Sigmoid colon (tissue), 7 donors: ENCODE measurements at places on chromosomes 6 and 20. TPM values are rescaled to one million over a fixed set of nuclear protein-coding genes. Genes with fewer than 3 reads are reported as not detected.

DNA sequence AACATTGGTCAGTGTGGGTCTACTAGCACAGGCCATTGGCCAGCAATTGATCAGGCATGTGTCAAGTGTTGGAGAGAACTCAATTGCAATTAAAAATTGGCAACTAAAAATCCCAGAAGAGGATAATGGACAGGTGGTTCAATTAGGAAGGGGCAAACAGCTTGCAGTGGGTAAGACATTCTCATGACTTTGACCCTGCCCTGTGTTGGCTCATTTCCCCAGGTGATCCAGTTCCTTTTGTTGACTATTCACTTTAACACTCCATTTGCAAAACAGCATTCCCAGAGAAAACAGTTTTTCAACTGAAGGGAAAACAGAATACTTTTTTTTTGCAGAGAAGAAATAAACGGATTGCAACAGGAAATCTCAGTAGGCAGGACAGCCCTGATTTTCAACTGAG, 28.9 kb upstream of the SCGN start:
- no peak for DNase-seq

DNA sequence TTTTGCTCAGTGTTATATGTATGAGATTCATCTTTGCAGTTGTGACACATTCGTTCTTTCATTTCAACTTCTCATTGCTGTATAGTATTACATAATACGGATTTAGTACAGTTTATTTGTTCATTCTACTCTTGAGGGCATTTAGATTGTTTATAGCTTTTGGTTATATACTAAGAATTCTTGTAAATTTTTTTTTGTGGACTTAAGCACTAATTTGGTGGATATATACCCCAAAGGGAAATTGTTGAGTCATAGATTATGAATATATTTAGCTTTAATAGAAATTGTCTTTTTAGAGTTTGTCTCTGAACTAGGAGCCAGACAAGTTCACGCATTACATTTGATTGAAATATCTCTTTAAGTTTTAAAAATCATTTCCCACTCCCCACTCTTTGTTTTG, 79.6 kb downstream of the DNAH8 start:
- DNase-seq: no peak

- DNase-seq: no peak
Observed at GRCh38 chr6:162082520-162082919, 645.0 kb downstream of the PRKN start.

GRCh38 chr6:43996618-43997344, 130.5 kb downstream of the MRPL14 start:
- DNase-seq: peak; percentile 42

GRCh38 chr20:50613438-50614169, 77.7 kb downstream of the RIPOR3 start:
- no peak for DNase-seq

DNA sequence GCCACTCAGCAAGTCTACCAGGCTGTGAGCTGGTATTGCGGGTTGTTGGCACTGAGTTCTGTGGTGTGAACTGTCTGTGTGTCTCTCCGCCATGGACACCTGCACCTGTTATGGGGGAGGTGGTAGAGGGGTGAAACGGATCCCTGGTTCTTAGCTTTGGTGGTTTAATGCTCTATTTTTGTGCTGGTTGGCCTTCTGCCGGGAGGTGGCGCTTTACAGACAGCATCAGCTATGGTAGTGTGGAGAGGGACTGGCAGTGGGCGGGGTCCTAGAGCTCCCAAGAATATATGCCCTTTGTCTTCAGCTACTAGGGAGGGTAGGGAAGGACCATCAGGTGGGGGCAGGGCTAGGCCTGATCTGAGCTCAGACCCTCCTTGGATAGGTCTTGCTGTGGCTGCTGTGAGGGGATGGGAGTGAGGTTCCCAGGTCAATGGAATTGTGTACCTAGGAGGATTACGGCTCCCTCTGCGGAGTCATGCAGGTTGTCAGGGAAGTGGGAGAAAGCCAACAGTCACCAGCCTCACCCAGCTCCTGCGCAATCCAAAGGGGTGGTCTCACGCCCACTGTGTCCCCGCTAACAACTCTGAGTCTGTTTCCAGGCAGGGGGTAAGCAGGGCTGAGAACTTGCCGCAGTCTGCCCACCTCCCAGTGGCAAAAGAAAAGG, 154.3 kb downstream of the CCDC170 start:
- no peak for DNase-seq

The LINC00237 gene
- not detected for polyA plus RNA-seq

The COL9A3 gene
- 5.8 TPM for polyA plus RNA-seq
